ENCODE measurements at places on chromosomes 2 and 18. TPM values are rescaled to one million over a fixed set of nuclear protein-coding genes. Genes with fewer than 3 reads are reported as not detected.

Gene IL18R1
- 1.00 TPM for total RNA-seq

Gene POTEC
- total RNA-seq: not detected

Gene MEP1B
- not detected for total RNA-seq

Gene RAB6C
- total RNA-seq: not detected

Gene SLC14A1
- total RNA-seq: not detected
